CD4-positive, alpha-beta T cell treated with Interferon alpha-2 for 1 hour (primary cell): ENCODE measurements at places on chromosomes 12 and 14.
A peak's percentile ranks its signal among the peaks of the same experiment; 100 is the strongest.

GRCh38 chr14:64200170-64200569 lies 94.0 kb downstream of the ESR2 start:
- DNase-seq: no peak

GRCh38 chr12:44930972-44931600 lies 55.0 kb upstream of the NELL2 start:
- DNase-seq: no peak

DNA sequence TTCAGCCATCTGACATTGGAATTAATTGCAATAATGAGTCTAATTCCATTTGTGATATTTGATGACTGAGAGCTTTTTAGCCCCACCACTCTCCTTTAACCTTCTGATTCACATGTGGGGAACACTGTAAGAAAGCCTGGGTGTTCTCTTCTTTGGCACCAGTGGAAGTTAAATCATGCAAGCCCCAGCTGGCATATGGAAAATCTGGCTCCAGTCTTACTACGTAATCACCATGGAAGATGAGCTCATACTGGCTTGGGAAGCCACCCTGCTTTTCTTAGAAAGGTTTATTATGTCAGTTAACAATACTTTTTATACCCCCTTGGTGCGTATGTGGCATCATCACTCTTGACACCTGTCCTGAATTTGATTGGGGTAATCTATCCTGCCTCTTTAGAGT lies 479.3 kb downstream of the SLC16A7 start:
- no peak for DNase-seq

GRCh38 chr14:54126947-54127346 lies 170.3 kb upstream of the BMP4 start:
- DNase-seq: no peak

GRCh38 chr12:82919388-82920054 lies 232.8 kb downstream of the TMTC2 start:
- no peak for DNase-seq

DNA sequence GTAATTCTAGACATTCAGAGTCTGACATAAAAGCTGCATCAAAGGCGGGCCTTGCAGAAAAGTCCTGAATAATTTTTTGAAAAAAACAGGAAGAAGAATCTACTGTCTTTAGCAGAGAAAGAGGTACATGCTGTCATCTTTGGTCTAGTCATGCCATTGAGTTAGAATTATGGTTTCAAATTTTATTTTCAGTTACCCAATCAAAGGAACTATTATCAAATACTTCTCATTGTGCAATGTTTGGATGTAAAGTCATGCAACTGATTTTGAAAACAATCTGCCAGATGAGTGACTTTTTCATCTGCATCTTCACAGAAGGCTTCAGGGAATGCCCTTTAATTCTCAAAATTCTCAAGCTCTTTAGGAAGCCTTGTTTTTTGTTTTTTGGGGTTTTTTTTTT lies 803.5 kb downstream of the FLRT2 start:
- no peak for DNase-seq

DNA sequence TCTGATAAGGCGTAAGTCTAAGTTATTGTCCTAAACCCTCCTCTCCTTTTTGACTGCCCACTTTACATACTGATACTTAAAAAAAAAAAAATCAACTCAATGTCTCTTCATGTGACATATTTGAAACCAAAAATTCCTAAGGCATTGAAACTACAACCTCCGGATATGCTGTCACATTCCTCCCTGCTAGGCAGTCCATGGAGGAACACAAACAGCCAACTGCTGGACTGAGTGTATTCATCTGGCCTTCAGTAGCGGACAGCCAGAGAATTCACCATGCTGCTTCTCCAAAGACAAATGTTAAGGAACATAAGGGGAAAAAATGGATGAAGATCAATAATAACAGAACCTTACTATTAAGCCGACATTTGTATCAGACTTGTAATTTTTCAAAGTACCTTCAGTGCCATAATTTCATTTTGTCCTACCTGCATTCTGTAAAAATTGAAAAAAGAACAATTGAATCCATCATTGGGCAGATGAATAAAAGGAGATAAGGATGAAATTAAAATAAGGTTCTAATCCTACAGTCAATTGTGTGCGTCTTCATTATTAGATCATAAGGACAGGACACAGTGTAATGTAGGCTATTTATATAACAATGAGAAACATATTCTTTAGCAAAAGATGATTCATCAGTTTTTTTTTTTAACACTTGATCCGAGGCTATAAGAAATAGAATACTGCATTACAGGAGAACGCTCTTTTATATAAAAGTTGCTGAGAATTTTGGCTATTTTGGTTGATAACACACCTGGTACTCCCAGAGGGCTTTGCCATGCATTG lies 12.2 kb downstream of the RERG start:
- no peak for DNase-seq

GRCh38 chr14:42140831-42141279 lies 534.2 kb downstream of the LRFN5 start:
- DNase-seq: no peak

GRCh38 chr12:126558219-126558618 lies 1493.0 kb downstream of the AACS start:
- no peak for DNase-seq

DNA sequence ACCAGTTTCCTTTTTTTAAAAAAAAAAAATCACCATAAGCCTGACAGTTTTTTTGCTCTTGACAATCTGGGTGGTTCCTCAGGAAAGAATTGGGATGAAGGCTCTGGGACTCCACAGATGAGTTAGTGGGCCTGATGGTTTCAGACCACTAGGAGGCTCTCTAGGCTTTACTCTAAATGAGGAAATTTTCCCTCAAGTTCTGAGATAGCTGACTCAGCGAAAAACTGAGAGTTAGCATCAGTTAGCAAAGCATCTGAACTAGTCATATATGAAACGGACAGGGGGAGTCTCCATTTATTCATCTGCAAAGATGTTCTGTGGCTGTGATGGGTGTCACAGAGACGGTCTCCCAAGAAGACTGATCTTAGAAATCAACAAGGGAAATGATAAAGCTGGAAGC lies 314.3 kb upstream of the OR4E1 start:
- peak; percentile 50 for DNase-seq

- no peak for DNase-seq
These were observed 158.7 kb downstream of the EGLN3 start for GRCh38 chr14:33792009-33792719.

DNA sequence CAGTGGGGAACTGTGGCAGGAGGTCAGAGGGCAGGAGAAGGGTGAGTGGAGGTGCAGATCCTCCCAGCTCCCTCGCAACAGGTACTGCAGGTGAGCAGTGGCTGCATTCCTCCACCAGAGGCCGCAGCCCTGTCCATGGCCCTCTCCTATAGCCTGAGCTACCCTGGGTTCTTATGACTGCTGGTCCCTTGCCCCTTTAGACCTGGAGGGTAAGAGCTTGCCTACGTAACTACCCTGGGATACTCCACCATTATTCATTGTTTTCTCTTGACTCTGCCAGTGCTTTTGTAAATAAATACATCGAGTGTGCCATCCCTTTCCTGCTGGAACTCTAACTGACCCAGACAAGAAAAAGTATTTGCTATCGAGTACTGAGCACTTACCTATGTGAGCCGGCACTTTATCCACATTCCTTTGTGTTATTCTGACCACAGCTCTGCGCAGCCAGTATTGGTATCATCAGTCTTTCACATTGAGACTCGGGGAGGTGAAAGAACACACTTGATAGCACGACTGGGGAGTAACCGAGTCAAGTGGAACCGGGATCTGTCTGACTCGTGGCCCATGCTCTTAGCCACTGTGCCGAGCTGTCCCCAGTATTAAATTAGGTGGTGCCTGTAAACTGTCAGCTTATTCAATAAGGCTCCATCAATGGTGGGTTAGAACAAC lies 38.5 kb downstream of the LTBP2 start:
- DNase-seq: no peak

DNA sequence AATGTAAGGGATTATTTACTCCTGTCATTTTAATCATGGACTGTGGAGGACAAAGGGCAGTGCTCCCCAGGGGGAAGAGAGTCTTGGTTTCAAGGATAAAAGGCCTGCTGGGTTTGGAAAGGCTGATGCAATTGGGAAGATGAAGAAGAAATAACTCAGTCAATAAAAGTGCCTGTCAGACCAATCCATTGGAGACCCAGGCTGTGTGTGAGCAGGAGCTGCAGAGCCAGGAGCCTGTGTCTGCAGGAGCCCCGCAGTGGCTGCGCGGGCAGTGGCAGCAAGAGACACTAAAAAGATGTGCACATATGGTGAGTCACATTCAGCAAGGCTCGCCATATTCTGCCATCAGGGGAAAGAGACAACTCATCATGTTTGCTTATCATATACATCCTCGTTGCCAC lies 90.4 kb downstream of the CRACR2A start:
- no peak for DNase-seq

GRCh38 chr14:71985538-71986189 lies 53.4 kb downstream of the RGS6 start:
- no peak for DNase-seq

- peak; percentile 29 for DNase-seq
These were observed 11.5 kb upstream of the KRT5 start for GRCh38 chr12:52531566-52532300.

GRCh38 chr14:52061890-52062289 lies 7.0 kb downstream of the NID2 start:
- DNase-seq: no peak

DNA sequence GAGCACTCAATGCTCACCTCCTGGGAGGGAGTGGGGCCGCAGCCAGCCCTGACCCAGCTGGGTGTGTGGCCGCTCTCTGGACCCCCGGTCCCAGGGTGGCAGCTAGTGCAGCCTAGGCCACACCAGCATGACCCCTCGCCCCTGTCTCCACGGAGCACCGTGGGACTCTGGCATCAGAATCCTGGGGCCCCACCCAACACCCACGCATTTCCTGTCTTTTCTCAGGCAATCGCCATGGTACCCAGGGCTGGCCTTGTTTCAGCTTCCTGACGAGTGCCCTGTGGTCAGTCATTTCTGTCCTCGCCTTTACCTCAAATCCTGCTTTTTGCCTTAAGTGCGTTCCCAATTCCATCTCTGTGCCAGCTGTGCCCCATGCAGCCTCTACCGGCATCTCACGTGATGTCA lies 15.9 kb downstream of the PACS2 start:
- DNase-seq: no peak

DNA sequence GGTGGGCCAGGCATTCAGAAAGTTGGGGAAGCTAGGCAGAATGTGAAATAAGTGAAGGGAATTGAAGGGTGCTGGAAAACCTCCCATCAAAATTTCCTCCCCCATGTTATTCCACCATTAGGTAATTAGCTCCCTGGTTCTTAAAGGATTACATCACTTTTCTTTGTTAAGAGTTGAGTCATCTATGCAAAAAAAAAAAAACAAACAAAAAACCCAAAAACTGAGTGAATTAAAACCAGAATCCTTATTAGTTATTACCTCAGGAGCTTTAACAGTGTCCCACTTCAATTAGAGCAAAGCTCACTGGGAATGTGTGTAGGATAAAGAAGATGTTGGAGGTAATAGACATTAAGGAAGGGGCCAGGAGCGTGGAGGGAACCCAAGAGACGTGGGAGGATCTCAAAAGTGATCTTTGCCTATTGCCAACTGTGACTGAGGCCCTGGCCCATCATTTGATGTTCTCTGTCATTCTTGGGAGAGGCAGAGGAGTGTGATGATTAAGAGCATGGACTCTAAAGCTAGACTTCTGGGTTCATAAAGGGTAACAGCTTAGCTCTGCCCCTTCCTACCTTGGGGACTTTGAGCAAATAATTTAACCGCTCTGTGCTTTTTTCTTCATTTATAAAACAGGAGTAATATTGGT lies 364.7 kb downstream of the APAF1 start:
- DNase-seq: no peak

DNA sequence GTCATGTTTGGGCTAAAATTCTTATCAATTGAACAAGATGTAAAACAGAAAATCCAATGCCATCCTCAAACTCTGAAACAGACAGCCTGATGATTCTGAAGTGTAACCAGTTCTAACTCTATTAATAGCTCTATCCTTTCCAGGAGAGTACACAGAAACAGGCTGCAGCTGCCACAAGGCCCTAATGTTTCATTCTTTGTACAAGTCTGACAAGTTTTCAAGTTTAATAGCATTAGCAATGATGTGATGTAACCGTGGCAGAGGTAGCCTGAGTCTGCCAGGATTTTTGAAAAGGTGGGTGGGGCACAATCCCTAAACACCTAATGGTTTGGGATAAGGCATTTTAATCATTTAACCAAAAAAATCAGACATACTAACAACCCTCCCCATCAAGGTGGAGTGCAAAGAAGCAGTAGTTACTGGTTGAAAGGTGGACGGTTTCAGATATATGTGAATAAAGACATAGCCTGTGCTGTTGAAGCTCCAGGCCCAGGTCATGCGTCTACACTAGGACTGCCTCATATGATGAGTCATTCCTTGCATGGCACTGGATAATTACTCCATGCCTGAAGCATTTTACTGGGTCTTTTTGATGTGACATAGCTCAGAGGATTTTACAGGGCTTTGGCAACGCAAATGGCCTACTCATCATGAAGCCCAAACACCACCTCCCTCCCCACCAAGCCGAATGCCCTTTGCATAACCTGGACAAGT lies 145.1 kb upstream of the GRIP1 start:
- no peak for DNase-seq

GRCh38 chr12:89661706-89662330 lies 46.8 kb downstream of the ATP2B1 start:
- no peak for DNase-seq

DNA sequence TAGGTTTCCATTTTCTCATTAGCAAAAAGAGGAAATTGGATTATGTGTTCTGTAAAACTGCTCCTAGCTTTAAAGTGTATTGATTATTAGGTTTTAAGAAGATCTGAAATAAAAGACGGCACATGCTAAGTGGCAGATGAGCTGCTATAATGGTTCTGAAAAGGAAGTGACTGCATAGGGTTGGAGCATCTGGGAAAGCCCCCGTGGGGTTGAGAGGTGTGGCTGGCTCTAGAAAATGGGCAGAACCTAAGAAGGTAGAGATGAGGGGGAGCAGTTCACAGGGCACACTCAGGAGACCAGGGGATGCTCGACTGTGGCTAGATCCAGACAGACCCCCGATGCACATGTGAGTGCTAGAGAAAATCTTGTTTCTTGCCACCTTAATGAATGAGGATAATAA lies 1.9 kb downstream of the IFNG-AS1 start:
- peak; percentile 67 for DNase-seq

DNA sequence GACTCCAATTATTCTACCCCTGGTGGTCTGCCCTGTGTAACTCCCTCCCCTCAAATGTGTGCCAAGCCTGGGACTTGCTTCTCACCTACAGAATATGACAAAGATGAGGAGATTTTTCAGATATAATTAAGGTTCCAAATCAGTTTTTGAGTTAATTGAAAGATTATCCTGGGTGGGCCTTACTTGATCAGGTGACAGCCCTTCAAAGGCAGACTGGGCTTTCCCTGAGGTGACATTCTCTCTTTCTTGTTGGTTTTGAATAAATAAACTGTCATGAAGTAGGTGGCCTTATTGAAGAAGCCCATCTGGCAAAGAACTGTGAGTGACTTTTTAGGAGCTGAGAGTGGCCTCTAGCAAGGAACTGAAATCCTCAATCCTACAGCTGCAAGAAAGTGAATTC lies 106.0 kb downstream of the BRMS1L start:
- DNase-seq: no peak

GRCh38 chr12:122125452-122126341 lies 47.1 kb downstream of the MLXIP start:
- DNase-seq: no peak

- DNase-seq: no peak
These were observed 36.1 kb upstream of the ANKRD9 start for GRCh38 chr14:102545461-102546265.
